ENCODE measurements at places on chromosomes 1 and 21.

DNA sequence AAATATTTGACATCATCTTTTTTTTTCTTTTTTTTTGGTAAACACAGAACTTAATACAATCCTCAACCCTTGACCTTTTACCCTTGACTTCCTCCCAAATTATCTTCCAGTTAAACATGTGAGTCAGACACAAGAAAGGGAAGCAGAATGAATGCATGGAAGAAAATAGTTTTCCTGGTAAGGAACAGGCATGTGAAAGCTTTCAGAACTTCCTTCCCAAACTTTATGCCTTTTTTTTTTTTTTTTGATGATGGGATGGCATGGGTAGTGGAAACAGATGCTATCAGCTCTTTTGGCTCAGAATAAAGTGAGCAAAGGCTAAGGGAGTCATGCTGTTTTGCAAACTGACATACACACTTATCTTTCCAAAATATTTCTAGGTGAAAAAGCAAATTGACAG is 1079.1 kb downstream of the TTLL7 start:
- DNase-seq, result no peak

- DNase-seq, result no peak
Measured at GRCh38 chr21:25855576-25855975, 120.8 kb downstream of the GABPA start.

GRCh38 chr1:36576551-36577110 is 93.9 kb upstream of the CSF3R start:
- DNase-seq, result no peak

- DNase-seq, result no peak
Measured at GRCh38 chr1:177341773-177342172, 171.0 kb downstream of the BRINP2 start.

GRCh38 chr1:35555601-35556477 is 1.4 kb downstream of the KIAA0319L start:
- no peak for DNase-seq

DNA sequence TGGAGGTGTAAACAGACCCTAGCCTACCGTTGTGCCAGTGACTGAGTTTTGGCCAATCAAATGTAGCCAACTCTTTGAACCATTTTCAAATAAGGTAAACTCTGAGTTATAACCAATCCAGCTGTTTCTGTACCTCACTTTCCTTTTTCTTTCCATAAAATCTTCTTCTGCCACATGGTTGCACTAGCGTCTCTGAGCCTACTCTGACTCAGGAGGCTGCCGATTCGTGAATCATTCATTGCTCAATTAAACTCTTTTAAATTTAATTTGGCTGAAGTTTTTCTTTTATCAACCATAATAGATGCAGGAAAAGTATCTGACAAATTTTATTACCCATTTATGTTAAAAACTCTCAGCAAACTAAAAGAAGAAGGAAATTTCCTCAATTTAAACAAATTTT is 111.5 kb upstream of the LYPLAL1 start:
- no peak for DNase-seq

DNA sequence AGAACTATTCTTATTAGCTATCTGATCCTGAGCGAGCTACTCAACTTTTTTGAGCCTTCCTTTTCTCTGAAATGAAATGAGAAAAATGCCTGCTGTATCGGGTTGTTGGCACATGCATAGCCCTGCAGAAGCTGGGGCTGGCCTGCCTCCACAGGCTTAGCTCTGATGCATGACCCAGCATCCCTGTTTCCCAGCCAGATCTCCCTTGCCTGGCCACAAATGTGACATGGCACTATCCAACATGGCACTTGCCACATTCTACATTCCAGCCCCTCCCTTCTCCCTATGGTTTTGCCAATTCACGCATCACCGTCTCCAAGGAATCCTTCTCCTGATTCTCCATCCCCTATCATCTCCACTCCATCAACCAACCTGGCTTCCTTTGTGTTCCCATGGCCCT is 13.8 kb downstream of the RNU5D-1 start:
- DNase-seq, result no peak

- no peak for DNase-seq
Measured at GRCh38 chr1:24640288-24640687, 2.8 kb upstream of the SRRM1 start.

DNA sequence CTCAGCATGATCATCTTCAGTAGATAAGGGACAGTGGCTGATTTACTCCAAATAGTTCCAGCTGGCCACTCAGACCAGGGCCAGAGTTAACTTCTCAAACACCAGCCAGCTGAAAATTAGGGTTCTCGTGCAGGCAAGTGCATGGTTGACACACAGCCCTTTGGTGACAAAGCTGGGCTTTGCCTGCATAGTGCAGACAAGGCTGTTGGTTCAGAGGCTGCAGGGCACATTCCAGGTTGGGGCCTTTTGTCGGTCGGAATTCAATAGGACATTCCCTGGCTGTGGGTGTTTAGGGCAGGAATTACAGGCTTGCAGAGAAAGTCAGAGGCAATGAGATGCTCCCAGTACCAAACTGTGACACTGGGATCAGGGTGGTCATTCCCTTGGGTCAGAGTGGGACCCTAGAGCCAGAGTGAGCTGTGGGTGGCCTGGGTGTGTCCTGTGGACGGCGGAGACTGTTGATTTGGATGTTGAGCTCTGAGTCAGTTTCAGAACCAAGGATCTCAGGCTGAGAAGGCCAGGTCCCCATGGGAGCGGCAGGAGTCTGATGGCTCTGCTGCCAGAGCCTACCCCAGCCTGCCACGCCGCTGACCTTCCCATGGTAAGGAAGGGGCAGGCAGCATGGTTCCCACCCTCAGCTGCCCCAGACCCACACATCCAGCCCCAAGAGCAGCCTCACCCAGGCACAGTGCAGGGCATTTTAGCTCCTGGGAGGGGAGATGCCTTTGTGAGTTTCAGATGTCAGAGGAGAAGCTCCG is 56.2 kb downstream of the STUM start:
- no peak for DNase-seq

DNA sequence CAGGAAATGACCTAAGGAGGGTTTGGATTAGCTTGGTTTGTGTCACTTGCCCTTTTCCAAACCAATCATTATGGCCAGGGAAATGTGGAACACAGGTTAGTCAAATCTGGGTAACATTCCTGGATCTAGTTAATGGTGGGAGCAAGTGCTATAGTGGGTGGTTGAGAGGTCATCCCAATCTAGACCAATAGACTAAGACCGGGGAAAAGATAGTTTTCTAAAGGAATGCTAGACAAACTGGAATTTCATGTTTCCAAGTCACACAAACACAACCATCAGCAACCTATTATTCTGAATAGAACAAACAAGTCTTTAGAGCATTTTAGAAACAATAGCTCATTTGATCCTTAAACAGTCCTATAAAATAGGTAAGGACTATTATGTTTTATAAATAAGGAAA is 4.3 kb upstream of the MAN1A2 start:
- DNase-seq, result no peak

GRCh38 chr1:198499588-198499987 is 40.9 kb downstream of the ATP6V1G3 start:
- no peak for DNase-seq

GRCh38 chr1:234918961-234919761 is 209.5 kb downstream of the TOMM20 start:
- no peak for DNase-seq

DNA sequence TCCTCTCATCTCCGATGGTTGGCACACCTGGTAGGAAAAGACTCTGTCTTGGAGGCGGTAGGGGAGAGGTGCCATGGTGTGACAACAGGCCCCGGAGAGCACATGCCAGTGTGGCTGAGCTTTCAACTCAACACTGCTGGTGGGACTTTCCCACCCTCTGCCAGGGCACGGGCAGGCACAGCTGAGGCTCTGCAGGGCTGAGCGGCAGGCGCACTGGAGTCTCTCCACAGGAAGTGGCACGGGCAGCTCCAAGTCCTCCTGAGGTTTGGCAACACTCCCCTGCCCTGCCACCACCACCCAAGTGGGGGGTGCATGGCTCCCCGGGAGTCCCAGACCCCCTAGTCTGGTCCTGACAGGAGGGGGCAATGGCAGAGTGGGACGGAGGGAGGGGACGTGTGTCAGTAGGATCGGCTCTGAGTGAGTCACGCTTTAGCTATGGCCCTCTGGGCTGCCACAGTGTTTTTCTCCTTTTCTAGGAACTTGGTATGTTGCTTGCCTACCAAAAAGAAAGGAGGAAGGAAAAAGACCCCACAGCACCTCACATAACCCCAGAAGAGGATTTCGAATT is 27.3 kb upstream of the EVA1B start:
- DNase-seq, result peak; percentile 54

- no peak for DNase-seq
Measured at GRCh38 chr21:41390043-41390639, 28.3 kb downstream of the MX2 start.

- peak; percentile 50 for DNase-seq
Measured at GRCh38 chr1:186303911-186304310, 71.1 kb downstream of the TPR start.

DNA sequence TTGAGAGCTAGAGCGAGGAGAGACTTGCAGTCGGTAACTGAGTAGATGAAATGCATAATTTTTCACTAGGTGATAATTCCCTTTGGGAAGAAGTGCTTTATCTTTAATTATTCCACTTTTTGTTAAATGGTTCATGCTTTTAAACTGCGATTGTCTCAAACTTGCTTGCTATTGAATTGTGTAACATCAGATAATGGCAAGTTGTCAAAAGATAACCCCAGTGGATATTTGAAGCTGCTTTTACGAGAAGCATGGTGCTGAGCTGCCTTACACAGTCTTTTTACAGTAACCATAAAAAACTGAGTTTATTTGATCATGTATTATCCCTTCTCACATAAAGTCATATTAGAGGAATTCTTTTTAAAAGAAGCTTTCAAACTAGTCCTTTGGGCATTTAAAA is 30.2 kb downstream of the TMEM50B start:
- DNase-seq, result no peak

- DNase-seq, result no peak
Measured at GRCh38 chr1:207259391-207259790, 62.1 kb upstream of the CD55 start.

GRCh38 chr1:228340686-228341449 is 65.8 kb downstream of the TRIM11 start:
- DNase-seq, result no peak

GRCh38 chr1:233088613-233089012 is 138.2 kb downstream of the NTPCR start:
- no peak for DNase-seq

DNA sequence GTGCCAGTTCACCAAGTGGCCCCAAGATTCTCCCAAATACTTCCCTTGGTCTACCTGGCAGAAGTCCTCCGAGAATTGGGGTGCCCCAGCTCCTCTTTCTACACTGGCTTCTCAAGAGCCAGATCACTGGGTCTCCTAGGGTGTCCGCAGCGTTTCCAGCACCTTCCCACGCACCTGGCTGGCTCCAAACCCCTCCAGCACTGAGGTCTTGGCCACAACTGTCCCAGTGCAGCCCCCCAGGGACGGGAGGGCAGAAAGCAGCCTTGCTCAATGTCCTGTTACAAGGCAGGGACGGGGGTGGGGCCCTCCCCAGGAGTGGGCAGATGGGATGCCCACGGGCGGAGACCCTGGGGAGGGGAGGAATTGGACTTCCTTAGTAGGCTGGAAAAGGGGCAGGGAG is 1.1 kb downstream of the ECE1 start:
- DNase-seq, result no peak

DNA sequence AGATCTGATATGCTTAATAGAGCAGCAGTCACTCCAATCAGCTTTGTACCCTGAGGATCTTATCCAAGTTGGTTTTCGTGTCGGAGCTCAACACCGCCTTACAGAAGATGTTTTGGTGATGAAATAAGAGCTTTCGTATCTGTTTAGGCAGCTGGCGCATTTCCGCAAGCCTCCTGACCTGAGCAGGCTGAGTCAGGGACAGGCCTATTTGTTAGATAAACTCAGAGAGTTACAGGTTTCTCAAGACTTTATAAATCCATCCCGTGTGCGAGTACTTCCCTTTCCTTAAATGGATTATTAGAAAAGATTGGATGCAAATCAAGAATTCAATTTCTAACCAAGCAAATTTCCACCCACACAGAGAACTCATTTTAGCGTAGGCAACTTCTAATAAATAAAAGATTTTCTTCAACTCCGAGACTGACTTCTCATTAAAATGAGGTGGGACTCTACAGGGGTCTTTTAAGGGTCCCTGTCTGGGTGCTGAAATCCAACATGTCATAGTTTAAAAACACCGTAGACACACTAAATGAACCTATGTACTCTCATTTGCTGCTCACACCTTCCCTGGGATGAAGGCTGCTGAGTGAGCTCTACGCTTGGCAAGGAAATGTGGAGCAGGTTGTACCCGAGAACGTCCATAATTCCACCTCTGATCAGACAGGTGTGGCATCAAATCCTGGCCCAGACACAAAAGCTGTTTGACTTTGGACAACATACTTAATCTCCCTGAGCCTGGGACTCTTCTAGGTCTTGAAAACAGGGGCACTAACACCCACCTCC is 106.9 kb upstream of the F3 start:
- no peak for DNase-seq

GRCh38 chr1:153506831-153507413 is 28.9 kb downstream of the S100A6 start:
- no peak for DNase-seq

GRCh38 chr1:220164517-220164916 is 70.6 kb downstream of the IARS2 start:
- no peak for DNase-seq

DNA sequence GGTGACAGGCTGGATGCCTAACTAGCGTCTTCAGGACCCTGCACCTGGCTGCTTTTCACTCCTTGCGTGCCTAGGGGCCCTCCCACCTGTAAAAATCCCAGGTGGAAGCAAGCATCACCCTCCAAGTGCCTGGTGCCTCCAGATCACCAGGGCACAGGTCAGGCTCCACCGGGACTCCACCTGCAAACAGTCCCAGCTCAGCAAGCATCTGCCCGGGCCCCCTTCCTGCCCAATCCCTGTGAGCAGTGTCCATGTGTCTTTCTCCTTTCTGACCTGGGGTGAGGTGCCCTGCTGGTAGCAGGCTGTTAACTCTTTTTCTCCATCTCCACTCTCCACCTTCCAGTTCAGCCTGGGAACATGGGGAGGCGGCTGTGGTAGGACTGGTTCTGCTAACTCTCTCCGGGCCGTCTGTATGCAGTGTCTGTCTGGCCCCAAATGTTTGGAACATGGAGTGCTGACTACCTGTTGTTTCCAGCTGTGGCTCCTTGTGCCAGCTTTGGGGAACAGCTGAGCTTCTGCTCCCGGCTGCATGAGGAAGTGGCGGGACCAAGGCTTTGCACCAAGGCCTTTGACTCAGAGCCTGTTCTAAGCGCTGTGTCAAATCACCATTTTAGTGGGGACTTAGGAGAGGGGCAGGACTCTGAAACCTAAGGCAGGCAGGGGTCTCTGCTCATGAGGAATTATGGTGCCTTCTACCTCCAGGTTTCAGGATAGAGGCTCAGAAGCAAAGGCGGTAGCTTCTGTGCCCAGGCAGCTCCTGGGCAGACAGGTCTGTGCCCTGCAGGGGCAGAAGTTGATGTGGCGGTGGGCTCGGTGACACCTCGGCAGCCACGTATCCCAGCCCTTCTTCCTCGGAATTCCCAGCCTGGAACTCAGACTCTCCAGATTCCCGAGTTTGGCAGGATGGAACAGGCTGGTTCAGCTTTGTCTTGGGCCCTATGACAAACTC is 5.5 kb downstream of the GPR137B start:
- no peak for DNase-seq

DNA sequence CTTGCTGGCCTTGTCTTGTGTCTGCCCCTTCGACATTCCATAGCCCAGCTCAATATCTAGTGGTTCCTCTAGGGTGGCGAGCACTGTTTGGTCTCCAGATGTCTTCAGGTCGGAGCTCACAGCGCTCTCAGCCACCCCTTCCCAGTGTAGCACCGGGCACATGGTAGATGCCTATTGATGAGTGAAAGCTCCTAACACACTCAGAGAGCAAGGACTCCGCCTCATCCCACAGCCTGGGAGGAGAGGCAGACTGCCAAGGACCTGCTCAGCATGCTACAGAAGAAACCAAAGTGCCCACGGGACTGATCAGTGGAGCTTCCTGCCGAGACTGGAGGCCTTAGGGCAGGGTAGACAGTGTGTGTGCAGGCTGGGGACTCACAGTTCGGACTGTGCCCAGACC is 10.9 kb downstream of the PCSK9 start:
- DNase-seq, result no peak
